GM12891 (cell line): ENCODE measurements at places on chromosomes 1 and 21.

GRCh38 chr1:233025567-233025966 lies 75.2 kb downstream of the NTPCR start:
- DNase-seq = no peak

DNA sequence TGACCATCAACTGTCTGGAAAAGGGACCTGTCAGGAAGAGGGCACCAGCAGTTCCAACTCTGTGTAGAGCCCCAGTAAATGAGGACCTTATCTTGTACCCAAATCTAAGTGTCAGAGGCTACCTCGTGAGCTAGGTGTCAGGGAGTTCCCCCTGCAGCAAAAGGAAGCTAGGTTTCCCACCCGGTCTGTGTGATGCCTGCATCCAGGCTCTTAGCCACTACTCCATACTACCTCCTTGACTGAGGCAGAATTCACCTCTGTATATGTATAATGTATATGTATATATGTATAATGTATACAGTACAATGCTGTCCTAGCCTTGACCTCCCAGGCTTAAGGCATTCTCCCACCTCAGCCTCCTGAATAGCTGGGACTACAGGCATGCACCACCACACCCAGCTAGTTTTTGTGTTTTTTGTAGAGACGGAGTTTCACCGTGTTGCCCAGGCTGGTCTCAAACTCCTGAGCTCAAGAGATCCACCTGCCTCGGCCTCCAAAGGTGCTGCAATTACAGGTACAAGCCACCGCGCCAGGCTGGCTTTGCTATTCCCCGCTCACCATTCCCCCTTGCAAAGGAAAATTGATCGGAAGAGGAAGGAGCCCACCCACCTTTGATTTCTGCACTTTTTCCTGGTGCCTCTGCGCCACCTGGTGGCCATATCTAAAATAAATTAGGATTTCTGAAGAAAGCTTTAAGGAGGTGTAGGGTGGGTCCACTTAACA lies 15.7 kb upstream of the LUZP1 start:
- DNase-seq = no peak

DNA sequence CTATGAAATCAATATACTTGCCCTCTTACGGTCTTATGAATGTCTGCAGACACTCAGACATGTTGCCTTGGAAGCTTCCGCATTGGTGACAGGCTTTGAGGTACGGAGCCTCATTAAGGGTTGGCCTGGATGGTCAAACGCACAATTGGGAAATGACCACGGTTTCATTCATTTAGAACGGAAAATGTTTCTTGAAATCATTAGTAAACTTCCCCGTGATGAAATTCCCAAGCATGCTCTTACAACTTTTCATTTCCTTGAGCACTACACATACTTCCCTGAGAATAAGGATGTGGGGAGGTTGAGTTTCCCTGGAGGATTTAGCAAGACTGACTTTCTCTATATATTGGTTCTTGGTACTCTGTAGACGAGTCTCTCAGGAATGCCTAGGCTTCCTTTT lies 146.3 kb downstream of the HLX start:
- DNase-seq = no peak

DNA sequence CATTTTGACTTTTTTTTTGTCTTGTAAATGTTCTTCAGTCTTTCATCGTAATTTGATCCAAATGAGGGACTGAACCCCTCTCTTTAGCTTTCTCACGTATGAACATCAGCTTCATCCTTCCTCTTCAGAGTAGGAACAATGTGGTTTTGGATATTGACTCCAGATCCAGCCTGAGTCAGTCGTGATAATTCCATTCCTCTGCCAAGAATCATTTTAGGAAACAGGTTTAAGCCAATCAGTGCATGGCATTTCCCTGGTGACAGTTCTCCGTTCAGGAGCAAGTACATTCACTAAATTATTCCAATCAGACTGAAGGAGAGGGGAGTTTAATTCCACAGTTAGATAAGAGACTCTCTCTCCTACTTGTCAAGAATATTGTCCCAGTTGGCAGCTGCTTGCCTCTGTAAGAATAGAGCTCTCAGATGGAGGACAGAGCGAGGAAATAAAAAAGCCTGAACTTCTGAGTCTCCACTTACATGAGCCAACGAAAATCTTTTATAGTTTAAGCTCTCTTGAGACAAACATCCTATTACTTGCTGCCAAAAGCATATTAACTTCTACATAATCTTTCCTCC lies 18.6 kb downstream of the RHOU start:
- DNase-seq = no peak

DNA sequence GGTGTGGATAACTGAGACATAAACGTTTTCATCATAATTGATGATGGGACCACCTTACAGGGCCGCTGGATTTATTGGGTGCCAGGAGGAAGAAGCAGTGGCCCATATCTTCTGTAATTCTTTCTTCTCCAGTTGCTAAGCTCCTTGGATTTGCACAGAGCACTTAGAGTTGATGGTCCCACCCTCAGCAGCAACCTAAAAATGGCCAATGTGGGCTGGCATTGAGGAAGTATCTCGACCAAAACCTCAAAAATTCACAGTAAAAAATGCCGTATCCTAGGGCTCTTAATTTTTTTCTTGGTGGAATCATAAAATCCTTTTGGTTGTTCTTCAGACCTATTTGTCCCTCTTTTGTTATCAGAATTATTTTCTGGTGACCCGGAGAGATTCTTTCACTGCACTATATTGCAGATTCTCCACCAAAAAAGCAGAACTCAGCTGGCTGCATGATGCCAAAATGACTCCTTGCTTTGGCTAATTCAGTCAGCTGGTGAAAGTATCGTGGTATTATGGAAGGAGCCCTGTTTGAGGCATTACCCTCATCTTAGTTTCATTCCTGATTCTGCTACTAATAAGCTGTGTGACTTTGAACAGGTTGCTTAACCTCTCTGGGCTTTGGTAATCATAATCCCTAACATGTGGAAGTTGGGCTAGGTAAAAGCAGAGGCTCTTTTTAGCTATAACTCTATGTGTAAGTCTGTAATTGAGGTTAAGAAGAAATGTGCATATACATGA lies 27.6 kb downstream of the KIRREL1 start:
- DNase-seq = no peak

DNA sequence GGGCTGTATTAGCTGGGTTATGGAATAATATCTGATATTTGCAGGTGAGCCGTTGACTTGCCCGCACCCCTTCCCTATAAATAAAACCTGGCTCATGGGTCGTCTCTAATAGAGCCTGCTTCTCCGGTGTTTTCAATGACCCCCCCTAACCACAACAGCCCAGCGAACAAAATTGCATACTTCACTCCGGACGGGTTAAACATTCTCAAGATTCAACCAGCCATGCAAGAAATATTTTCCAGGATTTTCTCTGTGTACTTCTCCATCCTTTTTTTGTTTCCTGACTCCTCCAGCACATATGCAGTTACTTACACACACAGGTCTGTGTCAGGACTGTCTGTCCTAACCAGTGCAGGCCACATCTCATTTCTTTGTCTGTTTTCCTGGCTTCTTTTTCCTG lies 267.7 kb downstream of the ZNF648 start:
- no peak for DNase-seq

GRCh38 chr1:165014753-165015152 lies 341.8 kb downstream of the LMX1A start:
- no peak for DNase-seq

- no peak for DNase-seq
These were observed 180.7 kb downstream of the ZNF326 start for GRCh38 chr1:90175490-90176167.

DNA sequence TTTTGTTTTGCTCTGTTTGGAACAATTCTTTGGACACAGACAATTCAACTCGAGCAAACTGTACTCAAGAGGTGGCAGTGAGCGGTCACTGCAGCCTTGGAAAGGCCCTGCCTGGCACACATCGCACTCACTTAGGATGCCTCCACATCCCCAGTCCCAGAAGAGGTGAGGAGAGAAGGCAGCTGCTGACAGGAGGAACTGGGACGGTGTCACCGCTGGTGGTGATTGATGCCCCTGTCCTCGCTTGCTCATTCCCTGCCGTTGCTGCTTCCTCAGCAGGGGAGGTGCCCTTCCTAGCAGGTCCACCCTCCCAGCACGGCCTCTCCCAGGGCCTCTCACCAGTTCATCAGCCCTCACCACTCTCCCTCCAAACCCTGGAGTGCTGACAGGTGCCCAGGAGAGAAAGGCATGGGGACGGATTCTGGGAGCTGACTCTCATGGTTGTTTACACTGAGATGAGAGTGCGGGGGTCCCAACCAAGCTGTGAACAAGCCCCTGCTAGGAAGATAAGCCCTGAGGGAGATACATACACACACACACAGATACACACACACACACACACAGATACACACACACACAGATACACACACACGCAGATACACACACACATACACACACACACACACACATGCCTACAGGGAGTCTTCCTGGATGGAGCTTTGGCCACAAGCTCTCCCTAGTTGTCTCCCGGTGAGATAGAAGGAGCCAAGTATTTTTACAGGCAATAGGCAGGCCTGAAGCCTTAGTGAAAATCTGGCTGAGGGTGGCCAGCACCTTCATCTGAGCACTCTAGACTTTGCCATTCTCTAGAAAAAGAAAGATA lies 101.1 kb downstream of the CDC7 start:
- DNase-seq = no peak

GRCh38 chr1:159900086-159900680 lies at the start of gene CFAP45:
TSS of gene CFAP45 (minus strand) at chr1:159900165. CDS start at chr1:159900098, 67 bp downstream.
- peak; percentile 66 for DNase-seq

- no peak for DNase-seq
These were observed 17.6 kb upstream of the VPS45 start for GRCh38 chr1:150049926-150050325.

- no peak for DNase-seq
These were observed 511.2 kb downstream of the USP25 start for GRCh38 chr21:16241016-16241415.

DNA sequence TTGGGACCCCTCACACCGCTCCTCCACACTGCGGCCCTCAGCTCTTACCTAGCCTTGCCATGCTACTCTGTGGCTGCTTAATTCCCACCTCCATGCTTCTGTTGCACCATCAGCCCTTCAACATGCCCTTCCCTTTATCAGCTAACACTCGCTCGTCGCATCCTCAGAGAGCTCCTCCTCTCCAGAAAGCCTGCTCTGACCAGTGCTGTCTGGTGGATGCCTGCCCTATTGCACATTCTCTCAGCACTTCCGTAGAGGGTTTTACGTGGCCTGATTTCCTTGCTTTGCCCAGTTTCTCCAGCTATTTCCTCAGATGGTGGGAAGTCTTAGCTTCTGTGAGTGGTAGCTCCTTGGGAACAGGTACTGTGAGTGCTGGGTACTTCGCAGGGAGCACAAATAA lies 10.3 kb upstream of the LAD1 start:
- no peak for DNase-seq

DNA sequence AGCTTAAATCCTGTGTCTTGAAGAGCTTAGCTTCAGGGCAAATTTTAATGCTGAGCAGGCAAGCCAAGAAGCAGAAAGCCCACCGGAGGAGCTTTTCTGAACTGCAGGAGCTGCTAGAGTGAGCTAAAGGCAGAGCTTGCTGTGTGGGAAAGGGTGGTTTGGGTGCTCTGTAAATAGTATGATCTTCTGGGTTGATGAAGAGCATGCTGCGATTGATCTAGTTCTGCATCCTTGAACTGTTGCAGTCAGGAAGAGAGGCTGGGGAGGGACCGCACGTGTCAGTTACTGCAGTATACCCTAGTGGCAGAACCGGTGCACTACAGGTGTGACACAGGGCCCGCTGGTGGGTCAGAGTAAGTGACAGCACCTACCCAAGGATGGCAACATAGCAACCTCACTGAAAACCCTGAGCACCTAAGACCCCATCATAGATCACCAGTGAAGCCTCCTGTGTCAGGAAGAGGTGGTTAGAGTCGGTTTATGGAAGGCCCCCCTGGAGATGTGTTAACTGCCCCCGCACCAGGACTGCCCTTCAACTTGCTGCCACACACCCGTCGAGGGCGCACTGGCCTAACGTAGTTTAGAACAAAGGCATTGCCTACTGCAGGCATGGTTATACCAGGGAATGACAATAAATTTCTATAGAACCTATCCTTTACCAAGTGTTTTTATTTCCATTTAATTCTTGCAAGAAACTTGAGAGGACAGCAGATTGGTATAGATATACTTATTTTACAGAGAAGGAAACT lies 146.0 kb upstream of the KIAA0040 start:
- peak; percentile 29 for DNase-seq

DNA sequence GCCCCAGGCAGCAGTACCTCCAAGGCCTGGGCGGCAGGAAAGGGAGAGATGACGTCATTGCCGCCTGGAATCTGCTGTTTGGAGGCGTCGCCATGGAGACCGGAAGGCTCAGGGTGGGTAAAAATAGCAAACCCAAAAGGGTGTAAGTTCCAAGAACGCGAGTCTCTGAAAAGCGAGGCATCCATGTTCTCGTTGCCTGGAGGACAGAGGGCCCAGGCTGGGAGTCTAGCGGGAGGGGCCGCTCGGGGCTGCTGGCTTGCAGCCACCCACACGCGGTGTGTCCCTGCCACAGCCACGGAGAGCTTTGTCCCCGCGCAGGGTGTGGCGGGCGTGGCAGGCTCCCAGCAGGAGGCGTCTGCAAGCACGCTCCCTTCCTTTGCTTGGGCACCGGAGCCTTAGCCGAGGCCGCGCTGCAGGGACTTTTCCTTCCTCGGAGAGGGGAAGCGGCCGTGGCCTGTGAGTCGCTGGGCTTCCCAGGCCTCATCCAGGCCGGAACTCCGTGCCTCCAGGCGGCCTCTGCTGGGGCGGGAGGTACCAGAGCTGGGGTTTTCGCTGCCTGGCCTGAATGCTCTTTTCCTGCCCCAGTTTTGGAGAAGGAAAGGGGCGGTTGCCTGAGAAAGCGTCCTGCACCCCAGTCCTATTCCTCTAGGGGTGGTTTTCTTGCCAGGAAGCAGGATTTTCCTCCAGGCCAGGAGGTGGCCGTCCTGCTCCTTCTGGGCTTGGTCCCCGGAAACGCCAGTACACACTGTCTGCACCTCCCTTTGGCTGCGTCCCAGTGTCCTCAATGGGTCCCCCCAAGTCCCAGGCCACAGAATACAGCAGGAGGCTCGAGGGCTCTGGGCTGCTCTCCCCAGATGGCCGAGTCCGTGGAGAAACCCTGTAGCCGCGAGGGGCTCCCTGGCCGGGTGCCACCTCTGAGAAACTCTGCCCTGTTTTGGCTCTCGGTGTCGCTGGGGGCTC lies 15.3 kb upstream of the SKI start:
- DNase-seq = no peak

DNA sequence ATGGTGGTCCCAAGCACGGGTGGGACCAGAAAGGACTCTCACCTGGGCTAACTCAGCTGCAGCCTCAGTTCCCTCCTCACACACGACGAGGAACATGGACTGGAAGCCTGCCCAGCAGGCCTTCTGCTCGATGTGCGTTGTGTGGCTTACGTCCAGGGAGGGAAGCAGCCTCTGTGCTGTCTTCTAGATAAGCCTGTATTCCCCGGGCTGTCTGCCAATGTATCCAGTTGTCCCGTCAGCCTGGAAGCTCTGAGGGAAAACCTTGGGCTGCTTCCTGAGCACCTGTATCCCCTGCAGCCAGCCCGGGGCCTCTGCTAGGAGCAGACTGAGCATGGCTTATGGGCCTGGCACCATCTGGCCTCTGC lies 10.5 kb downstream of the PCSK9 start:
- no peak for DNase-seq
